ENCODE measurements at places on chromosomes 4 and X. TPM values are rescaled to one million over a fixed set of nuclear protein-coding genes. Genes with fewer than 3 reads are reported as not detected.

- no peak for DNase-seq
- H3K27ac ChIP-seq, result no peak overlapping the region
- no peaks in the 10 kb centered on the region for H3K36me3 ChIP-seq
- no peaks in the 10 kb centered on the region for H3K27me3 ChIP-seq
Measured at GRCh38 chrX:122188751-122189150, 995.3 kb upstream of the GRIA3 start.

DNA sequence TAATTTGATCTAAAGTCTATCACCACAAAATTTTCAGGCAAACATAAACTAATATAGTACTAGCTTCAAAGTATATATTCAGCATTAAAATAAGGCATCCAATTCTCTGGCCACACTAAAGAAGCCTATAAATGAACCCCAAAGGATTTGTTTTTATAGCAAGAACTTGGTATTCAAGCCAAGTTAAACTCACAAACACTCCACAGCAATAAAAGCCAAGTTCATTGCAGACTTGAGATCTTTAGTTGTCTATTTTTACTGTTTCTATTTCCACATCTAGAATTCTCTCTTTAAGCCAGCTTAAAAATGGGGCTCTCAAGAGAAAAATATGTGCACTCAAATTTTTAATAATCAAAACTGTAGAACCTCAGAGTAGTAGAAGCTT, 51.1 kb downstream of the WDFY3 start:
- no peaks in the 10 kb centered on the region for H3K27me3 ChIP-seq
- no peak overlapping the region for H3K27ac ChIP-seq
- H3K4me3 ChIP-seq, result no peak overlapping the region

DNA sequence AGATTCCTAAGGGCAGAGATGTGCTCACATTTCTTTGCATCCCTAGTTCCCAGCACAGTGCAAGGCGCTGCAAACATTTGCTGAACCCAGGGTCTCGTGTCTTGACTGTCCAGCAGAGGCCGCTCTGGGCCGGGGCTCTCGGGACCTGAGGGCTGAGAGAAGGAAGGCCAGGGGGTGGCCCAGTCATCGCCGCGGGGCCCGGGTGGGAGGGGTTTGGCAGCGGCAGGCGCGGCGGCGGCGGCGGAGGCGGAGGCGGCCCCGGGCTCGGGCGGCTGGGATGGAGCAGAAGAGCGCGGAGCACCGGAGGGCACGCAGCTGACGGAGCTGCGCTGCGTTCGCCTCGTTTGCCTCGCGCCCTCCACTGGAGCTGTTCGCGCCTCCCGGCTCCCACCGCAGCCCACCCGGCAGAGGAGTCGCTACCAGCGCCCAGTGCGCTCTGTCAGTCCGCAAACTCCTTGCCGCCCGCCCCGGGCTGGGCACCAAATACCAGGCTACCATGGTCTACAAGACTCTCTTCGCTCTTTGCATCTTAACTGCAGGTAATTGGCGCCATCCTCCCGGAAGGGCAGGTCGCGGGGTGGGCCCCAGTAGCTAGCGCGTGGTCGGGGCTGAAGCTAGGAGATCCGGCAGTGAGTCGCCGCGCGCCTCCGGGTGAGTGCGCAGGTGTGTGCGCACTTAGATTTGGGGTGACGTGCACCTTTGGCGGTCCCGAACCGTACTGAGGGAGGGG, at the start of gene PARM1:
PARM1 (plus strand) TSS at position 285 of the 730 bp plus-strand sequence; CDS start at position 497, 212 bp downstream.
- peak within 1 kb of the TSS; percentile 95 for H3K27ac ChIP-seq
- peak; percentile 93 for DNase-seq
- no peaks in the 10 kb centered on the region for H3K36me3 ChIP-seq

GRCh38 chr4:128060121-128060698, 902 bp upstream of the LARP1B start:
- H3K4me1 ChIP-seq, result peaks cover 26% of the 10 kb centered on the region
- H3K27ac ChIP-seq, result peak overlapping the region; percentile 100

DNA sequence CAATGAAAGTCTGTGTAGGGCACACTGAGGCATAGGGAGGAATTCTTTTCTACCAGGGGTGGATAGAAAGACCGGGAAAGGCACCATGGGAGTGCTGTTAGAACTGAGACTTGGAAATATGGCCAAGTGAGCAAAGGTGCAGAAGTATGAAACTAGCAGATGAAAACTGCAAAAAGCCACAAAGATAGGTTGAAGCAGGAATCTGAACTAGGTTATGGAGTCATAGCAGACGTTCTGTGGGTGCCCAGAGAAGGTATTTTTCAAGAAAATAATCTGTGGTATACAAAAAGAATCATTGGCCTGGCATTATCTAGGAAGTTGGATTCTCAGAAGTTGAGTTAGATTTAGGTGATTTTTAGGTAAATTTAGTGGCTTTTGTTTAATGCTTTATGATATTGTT, 48.5 kb downstream of the SMAD1 start:
- DNase-seq, result no peak
- no peaks in the 10 kb centered on the region for H3K27me3 ChIP-seq
- H3K36me3 ChIP-seq, result no peaks in the 10 kb centered on the region
- H3K27ac ChIP-seq, result no peak overlapping the region
- no peak overlapping the region for H3K4me3 ChIP-seq

Gene CLTRN
- 1.6 TPM for total RNA-seq

Gene EDA2R
- total RNA-seq, result 2.9 TPM

- H3K27me3 ChIP-seq, result no peaks in the 10 kb centered on the region
- peak overlapping the region; percentile 54 for H3K27ac ChIP-seq
- no peaks in the 10 kb centered on the region for H3K36me3 ChIP-seq
- H3K4me1 ChIP-seq, result peaks cover 24% of the 10 kb centered on the region
Measured at GRCh38 chr4:2962614-2963174, 512 bp downstream of the NOP14 start.

- no peaks in the 10 kb centered on the region for H3K36me3 ChIP-seq
- H3K4me3 ChIP-seq, result no peak overlapping the region
- no peak for DNase-seq
- no peak overlapping the region for H3K27ac ChIP-seq
- no peaks in the 10 kb centered on the region for H3K4me1 ChIP-seq
Measured at GRCh38 chr4:73682508-73682907, 57.9 kb upstream of the CXCL8 start.

GRCh38 chr4:147864607-147865006, 132.7 kb downstream of the ARHGAP10 start:
- DNase-seq, result no peak
- no peak overlapping the region for H3K4me3 ChIP-seq
- H3K36me3 ChIP-seq, result no peaks in the 10 kb centered on the region
- H3K27ac ChIP-seq, result no peak overlapping the region

Gene BMP3
- total RNA-seq, result not detected

- H3K4me1 ChIP-seq, result peaks cover 20% of the 10 kb centered on the region
- no peaks in the 10 kb centered on the region for H3K27me3 ChIP-seq
- H3K36me3 ChIP-seq, result no peaks in the 10 kb centered on the region
- no peak for DNase-seq
- H3K27ac ChIP-seq, result no peak overlapping the region
Measured at GRCh38 chr4:158870626-158871334, 102.0 kb downstream of the FNIP2 start.

Gene GLRA2
- total RNA-seq, result not detected

- no peaks in the 10 kb centered on the region for H3K36me3 ChIP-seq
- no peak overlapping the region for H3K4me3 ChIP-seq
- H3K27me3 ChIP-seq, result no peaks in the 10 kb centered on the region
- DNase-seq, result no peak
- H3K4me1 ChIP-seq, result peaks cover 13% of the 10 kb centered on the region
Measured at GRCh38 chr4:81625422-81626417, 154.0 kb upstream of the RASGEF1B start.

Gene TBL1X
- 16.3 TPM for total RNA-seq

Gene CMC4
- 20.5 TPM for total RNA-seq

DNA sequence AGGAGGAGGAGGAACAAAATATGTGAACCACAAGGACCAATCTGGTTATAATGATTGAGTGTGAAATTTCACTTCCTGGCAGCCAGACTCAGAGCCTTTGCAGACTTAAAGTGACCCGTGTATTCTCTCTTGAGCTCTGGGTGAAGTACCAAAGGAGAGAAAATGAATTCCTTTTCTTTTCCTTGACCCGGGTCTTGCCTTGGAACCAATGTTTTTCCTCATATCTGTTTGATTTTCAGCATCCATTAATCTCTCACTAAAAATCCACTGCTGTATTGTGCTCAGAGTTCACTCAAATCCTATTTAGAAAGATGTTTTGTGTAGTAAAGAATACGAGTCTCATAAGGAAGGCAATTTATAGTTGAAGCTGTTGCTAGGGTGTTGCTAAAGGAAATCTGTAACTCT, 78.3 kb upstream of the C1QTNF7 start:
- no peak overlapping the region for H3K27ac ChIP-seq
- no peak for DNase-seq
- H3K4me3 ChIP-seq, result no peak overlapping the region
- no peaks in the 10 kb centered on the region for H3K36me3 ChIP-seq

DNA sequence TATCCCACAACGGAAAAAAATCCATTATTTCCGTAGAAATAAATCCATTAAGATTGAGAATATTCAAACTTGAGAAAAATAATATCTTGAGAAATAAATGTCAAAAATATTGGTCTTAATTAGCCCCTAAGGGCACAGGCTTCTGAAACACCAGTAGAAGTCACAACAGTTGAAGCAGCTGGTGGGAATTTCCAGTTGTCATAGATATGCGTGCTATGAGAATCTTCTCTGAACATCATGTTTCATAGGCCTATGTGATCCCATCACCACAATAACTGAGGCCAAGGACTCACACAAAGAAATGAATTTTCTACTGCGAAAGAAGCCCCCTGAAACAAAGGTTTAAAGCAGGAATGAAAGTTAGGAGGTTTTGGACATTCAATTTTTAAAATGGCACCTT, 292.0 kb downstream of the DTHD1 start:
- H3K4me3 ChIP-seq, result no peak overlapping the region
- no peak for DNase-seq
- no peaks in the 10 kb centered on the region for H3K27me3 ChIP-seq

Gene SOX3
- not detected for total RNA-seq

- H3K36me3 ChIP-seq, result no peaks in the 10 kb centered on the region
- no peaks in the 10 kb centered on the region for H3K27me3 ChIP-seq
- H3K27ac ChIP-seq, result no peak overlapping the region
Measured at GRCh38 chrX:132778917-132779316, 179.5 kb downstream of the HS6ST2 start.

GRCh38 chr4:126664839-126665238, 967.9 kb upstream of the INTU start:
- no peak overlapping the region for H3K27ac ChIP-seq
- H3K4me3 ChIP-seq, result no peak overlapping the region
- H3K27me3 ChIP-seq, result no peaks in the 10 kb centered on the region
- H3K36me3 ChIP-seq, result no peaks in the 10 kb centered on the region
- no peaks in the 10 kb centered on the region for H3K4me1 ChIP-seq

DNA sequence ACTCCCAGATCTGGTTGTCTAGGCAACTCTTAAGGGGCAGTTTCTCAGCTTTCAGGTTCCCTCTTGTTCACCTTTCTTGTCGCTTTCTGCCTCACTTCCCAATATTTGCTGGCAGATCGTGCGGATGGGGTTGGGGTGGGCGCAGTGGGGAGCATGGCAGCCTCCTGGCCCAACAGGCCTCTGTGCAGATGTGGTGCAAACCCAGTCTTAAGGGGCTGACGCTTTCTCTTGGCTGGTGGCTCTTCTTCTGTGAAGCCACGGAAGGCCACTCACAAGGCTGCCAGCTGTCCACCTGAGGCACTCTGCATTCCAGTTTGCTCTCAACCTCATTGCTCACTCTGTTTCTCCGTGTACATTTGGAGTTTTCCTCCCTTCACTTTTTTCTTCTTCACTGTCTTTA, 61.7 kb downstream of the NBDY start:
- DNase-seq, result no peak
- H3K27me3 ChIP-seq, result no peaks in the 10 kb centered on the region
- H3K4me3 ChIP-seq, result no peak overlapping the region
- no peaks in the 10 kb centered on the region for H3K36me3 ChIP-seq
- H3K4me1 ChIP-seq, result no peaks in the 10 kb centered on the region
- H3K27ac ChIP-seq, result no peak overlapping the region
